ENCODE measurements at places on chromosomes 5 and 9.

GRCh38 chr9:88044200-88044599, 69.9 kb upstream of the CDK20 start:
- DNase-seq, result no peak
- no peaks in the 10 kb centered on the region for H3K4me1 ChIP-seq
- no peak overlapping the region for H3K4me3 ChIP-seq
- H3K36me3 ChIP-seq, result no peaks in the 10 kb centered on the region
- no peak overlapping the region for H3K27ac ChIP-seq

DNA sequence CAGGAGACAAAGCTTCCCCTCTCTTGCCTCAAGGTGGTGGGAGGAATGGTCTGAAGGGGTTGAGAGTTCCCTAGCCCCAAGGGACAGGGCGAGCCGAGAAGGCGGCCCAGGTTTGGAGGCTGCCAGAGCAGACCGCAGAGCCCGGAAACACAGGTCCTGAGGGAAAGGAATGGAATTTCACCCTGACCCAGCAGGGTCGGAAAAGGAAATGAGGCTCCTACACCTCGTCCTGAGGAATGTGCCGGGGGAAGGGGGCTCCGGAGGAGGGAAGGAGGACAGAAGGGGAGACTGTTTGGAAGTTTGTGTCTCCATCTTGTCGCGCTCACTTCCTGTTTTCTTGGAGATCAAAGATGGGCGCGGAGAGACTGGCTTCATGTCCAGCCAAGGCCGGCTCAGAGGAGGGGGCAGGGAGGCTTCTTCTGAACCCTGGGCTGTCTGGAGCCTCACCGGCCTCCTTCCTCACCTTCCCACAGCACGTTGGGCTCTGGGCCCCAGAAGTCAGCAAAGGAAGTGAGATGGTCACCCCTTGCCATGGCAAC, 9.6 kb downstream of the ENG start:
- DNase-seq, result no peak
- H3K27ac ChIP-seq, result no peak overlapping the region
- H3K4me3 ChIP-seq, result no peak overlapping the region
- H3K27me3 ChIP-seq, result no peaks in the 10 kb centered on the region
- H3K36me3 ChIP-seq, result no peaks in the 10 kb centered on the region

- no peaks in the 10 kb centered on the region for H3K27me3 ChIP-seq
- no peaks in the 10 kb centered on the region for H3K4me1 ChIP-seq
- H3K36me3 ChIP-seq, result no peaks in the 10 kb centered on the region
These were observed 118.7 kb downstream of the PSD2 start for GRCh38 chr5:139914218-139914807.

GRCh38 chr9:37038302-37038942, 4.4 kb upstream of the PAX5 start:
- no peak overlapping the region for H3K27ac ChIP-seq
- no peaks in the 10 kb centered on the region for H3K36me3 ChIP-seq
- no peak overlapping the region for H3K4me3 ChIP-seq
- no peak for DNase-seq

DNA sequence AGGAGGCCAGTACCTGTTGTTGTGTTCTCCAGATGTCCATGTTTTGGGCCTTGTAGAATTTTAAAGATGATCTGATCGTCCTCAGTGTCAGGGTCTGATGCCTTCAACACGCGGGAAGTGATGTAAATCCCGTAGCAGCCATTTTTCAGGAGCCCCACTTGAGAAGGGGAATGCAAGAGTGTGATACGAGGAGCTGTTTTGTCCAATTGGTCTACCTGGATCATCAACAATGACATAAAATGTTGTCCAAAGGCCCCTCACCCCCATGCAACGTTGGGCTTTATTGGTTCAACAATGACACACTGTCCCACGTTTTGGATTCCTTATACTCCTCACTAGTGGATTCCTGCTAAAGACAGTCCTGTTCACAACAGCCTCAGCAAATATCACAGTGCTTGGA, 48.1 kb upstream of the CER1 start:
- H3K4me1 ChIP-seq, result no peaks in the 10 kb centered on the region
- no peak for DNase-seq
- no peak overlapping the region for H3K27ac ChIP-seq
- H3K4me3 ChIP-seq, result no peak overlapping the region
- H3K36me3 ChIP-seq, result no peaks in the 10 kb centered on the region

DNA sequence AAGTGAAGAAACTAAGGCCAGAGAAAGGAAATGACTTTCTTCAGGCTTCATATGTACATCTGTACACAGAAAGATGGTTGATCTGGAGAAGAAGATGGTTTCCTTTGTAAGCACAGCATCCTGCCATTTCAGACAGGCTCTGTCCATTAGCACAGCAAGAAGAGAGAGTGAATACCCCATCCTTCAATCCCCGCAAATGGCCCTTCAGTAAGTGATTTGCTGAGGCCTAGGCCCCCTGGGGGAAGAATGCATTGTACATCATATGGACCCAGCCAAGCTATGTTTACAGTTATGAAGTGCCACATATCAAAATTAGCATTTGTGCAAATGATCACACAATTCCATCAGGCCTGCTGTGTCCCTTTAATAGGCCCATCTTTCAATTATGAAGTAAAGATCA, 657.4 kb downstream of the BRINP1 start:
- no peaks in the 10 kb centered on the region for H3K27me3 ChIP-seq
- H3K4me3 ChIP-seq, result no peak overlapping the region
- no peaks in the 10 kb centered on the region for H3K4me1 ChIP-seq
- DNase-seq, result no peak
- H3K27ac ChIP-seq, result no peak overlapping the region

- no peaks in the 10 kb centered on the region for H3K27me3 ChIP-seq
- H3K27ac ChIP-seq, result no peak overlapping the region
- no peaks in the 10 kb centered on the region for H3K36me3 ChIP-seq
- no peak overlapping the region for H3K4me3 ChIP-seq
- no peak for DNase-seq
- no peaks in the 10 kb centered on the region for H3K4me1 ChIP-seq
These were observed 89.1 kb downstream of the ACTL7B start for GRCh38 chr9:108766626-108767161.

DNA sequence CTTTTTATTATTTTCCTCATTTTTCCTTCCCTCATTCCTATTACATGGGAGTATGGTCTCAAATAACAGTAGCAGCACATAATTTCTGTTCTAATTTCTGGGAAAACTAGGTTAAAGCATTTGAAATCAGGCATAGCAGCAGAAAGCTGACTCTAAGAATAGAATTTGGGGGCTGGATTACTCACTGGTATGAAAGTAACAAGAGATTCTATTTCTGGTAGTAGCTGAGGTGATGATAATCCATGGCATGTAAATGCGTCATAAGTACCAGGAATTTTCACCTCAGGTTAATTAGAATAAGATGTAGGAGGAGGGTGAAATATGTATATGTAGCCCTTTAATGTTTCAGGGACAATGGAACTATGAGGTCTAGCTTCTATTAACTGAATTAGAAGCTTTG, 662.0 kb downstream of the PTPRD start:
- no peaks in the 10 kb centered on the region for H3K4me1 ChIP-seq
- H3K27ac ChIP-seq, result no peak overlapping the region
- DNase-seq, result no peak
- no peak overlapping the region for H3K4me3 ChIP-seq

- DNase-seq, result no peak
- H3K4me3 ChIP-seq, result no peak overlapping the region
- H3K36me3 ChIP-seq, result no peaks in the 10 kb centered on the region
- no peaks in the 10 kb centered on the region for H3K27me3 ChIP-seq
- no peaks in the 10 kb centered on the region for H3K4me1 ChIP-seq
These were observed 1247.9 kb upstream of the ACO1 start for GRCh38 chr9:31136524-31136923.

- DNase-seq, result no peak
- no peaks in the 10 kb centered on the region for H3K27me3 ChIP-seq
These were observed 151.3 kb upstream of the TRPC7 start for GRCh38 chr5:136516637-136517036.

DNA sequence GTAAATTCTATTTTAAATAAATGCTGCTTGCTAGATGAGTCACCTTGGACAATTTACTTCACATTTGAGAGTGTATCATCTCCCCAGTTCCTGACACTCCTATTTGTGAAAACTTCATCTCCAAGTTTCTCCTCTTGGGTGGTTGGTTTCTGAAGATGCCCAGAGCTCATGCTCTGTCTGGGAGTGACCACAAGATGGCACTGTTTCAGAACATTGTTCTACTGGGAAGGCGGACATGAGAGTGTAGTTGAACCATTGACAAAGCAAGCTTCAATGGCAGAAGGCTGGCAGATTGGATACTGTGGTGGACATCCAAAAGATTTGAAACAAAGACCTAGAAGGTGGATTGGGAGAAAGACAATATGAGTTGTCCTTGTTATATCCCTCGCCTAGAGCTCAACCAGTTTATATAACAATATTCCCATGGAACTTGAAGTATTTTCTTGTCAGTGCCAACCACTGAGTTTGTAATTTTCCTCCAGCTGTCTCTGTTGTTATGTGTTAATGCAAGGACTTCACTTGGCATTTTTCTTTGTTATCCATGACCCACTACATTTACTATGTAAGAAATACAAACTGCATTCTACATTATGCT, 234.3 kb upstream of the ANKH start:
- no peak overlapping the region for H3K27ac ChIP-seq
- H3K4me3 ChIP-seq, result no peak overlapping the region
- no peaks in the 10 kb centered on the region for H3K4me1 ChIP-seq
- H3K36me3 ChIP-seq, result no peaks in the 10 kb centered on the region
- DNase-seq, result peak; percentile 4

GRCh38 chr9:121282277-121283079, 14.5 kb downstream of the GSN start:
- DNase-seq, result no peak
- no peaks in the 10 kb centered on the region for H3K27me3 ChIP-seq
- no peak overlapping the region for H3K4me3 ChIP-seq
- no peaks in the 10 kb centered on the region for H3K36me3 ChIP-seq

GRCh38 chr9:137149942-137150616, 11.1 kb downstream of the GRIN1 start:
- no peaks in the 10 kb centered on the region for H3K4me1 ChIP-seq
- H3K27ac ChIP-seq, result no peak overlapping the region
- no peaks in the 10 kb centered on the region for H3K36me3 ChIP-seq
- H3K4me3 ChIP-seq, result no peak overlapping the region
- DNase-seq, result no peak

- H3K27me3 ChIP-seq, result no peaks in the 10 kb centered on the region
- no peaks in the 10 kb centered on the region for H3K36me3 ChIP-seq
- H3K27ac ChIP-seq, result no peak overlapping the region
These were observed 24.0 kb upstream of the C5orf63 start for GRCh38 chr5:127097278-127097677.

DNA sequence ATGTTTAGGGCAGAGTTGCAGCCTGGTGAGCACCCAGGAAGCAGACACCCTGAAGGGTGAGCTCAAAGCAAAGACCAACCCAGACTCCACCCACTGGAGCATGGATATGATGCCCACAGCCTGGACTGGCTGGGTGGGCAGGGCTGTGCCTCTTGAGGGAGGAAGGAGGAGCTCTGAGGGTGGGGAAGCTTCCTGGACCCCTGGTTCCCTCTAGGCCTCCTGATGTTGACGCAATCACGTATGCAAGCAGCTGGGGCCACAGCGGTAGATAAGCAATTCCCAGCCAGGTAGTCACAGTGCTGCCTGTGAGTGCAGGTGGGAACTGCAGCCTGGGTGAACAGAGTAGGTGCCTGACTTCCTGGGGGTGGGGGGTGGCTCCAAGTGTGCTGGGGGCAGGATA, 271.5 kb downstream of the CDK5RAP2 start:
- no peaks in the 10 kb centered on the region for H3K27me3 ChIP-seq
- H3K4me1 ChIP-seq, result no peaks in the 10 kb centered on the region
- no peak for DNase-seq
- H3K36me3 ChIP-seq, result no peaks in the 10 kb centered on the region

DNA sequence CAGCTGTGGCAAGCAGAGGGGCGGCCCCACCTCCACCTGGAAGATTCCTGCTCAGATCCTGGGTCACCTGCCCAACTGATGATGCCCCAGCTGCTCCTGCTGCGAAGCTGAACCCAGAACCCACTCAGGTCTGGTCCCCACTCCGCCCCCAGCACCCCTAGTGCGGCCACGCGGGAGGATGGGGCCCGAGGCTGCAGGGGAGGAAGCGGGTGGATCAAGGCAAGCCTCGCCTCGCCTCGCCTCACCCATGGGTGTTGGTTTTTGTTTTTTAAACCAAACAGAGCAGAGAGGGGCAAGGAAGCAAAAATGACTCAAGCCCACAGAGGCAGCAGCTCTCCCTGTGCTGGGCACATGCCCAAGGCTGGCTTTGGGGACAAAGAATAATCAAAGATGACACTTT, 23.2 kb downstream of the ABO start:
- H3K4me1 ChIP-seq, result no peaks in the 10 kb centered on the region
- H3K4me3 ChIP-seq, result no peak overlapping the region
- H3K27ac ChIP-seq, result no peak overlapping the region
- H3K36me3 ChIP-seq, result no peaks in the 10 kb centered on the region
- H3K27me3 ChIP-seq, result no peaks in the 10 kb centered on the region

GRCh38 chr9:13443346-13444244, 164.1 kb upstream of the MPDZ start:
- no peaks in the 10 kb centered on the region for H3K27me3 ChIP-seq
- no peak overlapping the region for H3K4me3 ChIP-seq
- H3K36me3 ChIP-seq, result no peaks in the 10 kb centered on the region
- no peaks in the 10 kb centered on the region for H3K4me1 ChIP-seq
- H3K27ac ChIP-seq, result peak overlapping the region; percentile 12

DNA sequence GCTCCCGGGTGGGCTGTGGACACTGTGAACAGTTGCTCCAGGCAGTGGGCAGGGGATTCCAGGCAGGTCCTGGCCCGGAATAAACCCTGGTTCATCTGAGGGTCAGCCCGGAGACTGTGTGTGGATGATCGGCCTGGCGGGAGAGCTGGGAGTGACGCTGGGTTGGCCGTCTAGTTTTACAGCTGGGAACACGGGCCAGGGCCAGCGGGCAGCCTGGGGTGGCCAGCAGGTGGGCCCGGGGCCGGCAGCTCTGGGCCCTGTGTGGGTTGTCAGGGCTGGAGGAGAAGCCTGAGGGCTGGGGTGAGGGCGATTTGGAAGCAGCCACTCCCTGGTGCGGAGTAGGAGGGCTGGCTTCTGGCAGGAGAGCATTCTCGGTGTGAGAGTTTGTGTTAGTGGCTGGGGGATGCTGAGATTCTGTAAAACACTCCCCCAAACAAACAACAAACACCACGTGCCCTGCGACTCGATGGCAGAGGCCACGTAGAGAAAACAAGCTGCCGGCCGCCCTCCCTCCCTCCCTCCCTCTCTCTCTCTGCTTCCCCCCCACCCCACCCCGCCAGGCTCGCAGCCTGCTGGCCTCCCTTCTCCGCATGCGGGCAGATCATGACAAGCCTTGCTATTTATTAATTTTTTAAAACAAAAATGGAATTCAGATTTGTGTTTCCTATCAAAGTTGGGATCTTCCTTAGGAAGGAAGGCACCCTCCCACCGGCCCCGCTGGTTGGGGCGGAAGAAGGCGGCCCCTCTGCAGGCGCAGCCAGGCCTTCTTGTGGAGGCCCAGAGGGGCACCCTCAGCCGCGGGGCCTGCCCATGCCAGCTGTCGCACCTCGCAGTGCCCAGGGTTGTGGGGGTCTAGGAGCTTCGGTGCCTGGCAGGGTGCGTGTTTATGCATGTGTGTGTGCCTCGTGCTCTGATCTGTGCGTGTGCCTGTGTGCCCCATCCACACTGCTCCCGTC, 49.5 kb downstream of the RXRA start:
- H3K36me3 ChIP-seq, result no peaks in the 10 kb centered on the region
- H3K27ac ChIP-seq, result no peak overlapping the region
- no peak overlapping the region for H3K4me3 ChIP-seq
- DNase-seq, result no peak

- H3K27me3 ChIP-seq, result no peaks in the 10 kb centered on the region
- no peaks in the 10 kb centered on the region for H3K4me1 ChIP-seq
- no peak for DNase-seq
These were observed 42.0 kb upstream of the LVRN start for GRCh38 chr5:115920171-115920725.

All from thymus (tissue), 14 donors.